Hematopoietic multipotent progenitor cell treated with erythropoietin and hydrocortisone succinate and interleukin-3 and kit ligand, for 8 days (in vitro differentiated cells): ENCODE measurements at places on chromosomes 12 and 14.

- DNase-seq = no peak
Observed at GRCh38 chr12:106108185-106108835, 30.4 kb downstream of the NUAK1 start.

DNA sequence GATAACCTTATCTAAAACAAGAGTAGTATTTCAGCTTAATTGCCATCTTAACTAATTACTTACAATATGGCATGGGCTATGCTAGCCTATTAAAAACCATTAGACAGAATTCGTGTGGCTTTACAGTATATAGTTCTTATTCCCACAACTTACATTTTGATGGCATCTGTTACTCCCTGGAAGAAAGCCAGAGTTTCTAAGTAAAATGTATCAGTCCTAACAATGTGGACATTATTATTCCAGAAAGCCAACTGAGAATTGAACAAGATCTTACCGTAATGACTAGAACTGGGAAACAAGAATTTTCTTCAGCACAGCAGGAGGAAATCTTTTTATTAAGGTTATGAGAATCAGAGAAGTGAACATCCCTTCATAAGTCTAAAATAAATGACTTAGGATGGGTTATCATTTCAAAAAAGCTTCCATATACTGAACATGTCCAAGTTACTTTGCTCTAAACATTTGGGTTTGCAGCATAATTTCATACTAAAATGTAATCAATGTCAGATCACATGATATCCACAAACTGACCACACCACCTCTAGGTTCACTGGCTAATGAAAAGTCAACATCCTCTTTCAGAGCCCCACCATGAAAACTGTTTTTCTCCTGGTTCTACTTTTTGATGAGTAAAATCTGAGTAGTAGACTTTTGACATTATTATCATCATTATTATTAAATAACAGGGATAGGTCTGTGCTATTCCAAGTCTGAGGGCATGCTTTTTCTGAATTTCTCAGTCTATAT is 179.7 kb downstream of the SSPN start:
- no peak for DNase-seq

DNA sequence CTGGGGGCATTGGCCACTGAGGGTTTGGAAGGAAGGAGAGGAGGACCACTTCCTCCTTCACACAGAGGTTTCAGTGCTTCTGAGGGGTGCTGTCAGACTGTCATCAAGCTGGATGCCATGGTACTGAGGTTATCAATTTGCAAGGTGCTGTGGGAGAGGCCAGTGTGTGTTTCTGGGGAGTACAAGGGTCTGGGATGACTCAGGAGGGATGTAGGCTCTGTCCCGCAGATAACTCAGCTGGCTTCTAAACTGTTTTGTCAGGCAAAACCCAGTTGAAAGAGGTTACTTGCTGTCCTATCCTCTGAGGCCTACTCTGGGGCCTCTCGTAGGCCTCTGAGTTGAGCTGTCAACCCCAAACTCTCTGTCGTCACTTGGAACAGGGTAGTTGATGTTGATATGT is 22.8 kb downstream of the ADCK1 start:
- DNase-seq = peak; percentile 79

GRCh38 chr14:98182393-98183055 is 1089.5 kb downstream of the BCL11B start:
- no peak for DNase-seq

DNA sequence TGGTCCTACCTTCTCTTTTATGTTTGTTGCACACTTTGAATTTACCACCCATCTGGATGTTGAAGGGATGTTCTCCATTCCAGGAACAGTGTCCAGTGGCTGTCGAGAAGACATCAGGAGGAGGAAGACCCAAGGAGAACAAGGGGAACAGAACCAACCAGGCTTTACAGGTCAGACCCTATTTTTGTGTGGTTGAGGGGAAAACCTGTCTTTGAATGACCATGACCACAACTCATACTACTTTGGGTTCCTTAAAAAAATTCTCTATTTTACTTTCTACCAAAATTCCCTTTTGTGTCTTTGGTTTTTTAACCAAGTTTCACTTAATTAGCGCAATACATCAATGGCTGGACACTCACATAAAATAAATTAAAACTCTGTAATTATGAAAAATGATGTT is 78.7 kb downstream of the PLXNC1 start:
- DNase-seq = no peak

- DNase-seq = no peak
Observed at GRCh38 chr12:99745121-99745520, 97.6 kb downstream of the GARIN6 start.

- DNase-seq = no peak
Observed at GRCh38 chr14:91140672-91141071, 26.8 kb downstream of the DGLUCY start.

DNA sequence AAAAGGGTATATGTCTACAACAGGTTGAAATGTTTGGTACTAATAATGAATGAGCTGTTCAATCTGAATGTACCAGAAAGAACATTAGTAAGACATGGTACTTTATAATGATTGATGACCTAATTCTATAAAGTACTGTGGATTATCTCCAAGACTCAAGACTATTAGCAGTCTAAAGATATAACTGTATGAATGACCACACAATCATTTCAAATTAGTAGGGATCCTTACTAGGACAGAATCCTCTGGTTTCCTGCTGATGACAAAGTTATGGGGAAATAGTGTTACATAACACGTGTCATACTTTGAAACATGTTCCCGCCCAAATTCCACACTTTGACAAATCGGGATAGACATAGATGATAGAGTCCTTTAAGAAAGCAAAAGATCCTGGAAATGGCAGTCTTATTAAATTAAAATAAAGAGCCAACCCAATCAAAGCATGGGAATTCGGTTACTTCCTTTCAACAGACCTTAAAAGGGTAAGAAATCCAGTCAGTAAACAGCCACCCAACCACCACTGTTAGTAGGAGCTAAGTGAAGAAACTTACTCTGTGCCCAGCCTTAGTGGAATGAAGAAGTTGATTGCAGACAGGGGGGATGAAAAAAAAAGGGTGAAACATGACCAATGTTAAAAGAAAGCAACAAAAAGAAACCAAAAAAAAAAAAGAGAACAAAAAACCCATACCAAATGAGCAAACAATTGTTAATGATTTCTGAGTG is 2.8 kb downstream of the VPS29 start:
- no peak for DNase-seq

DNA sequence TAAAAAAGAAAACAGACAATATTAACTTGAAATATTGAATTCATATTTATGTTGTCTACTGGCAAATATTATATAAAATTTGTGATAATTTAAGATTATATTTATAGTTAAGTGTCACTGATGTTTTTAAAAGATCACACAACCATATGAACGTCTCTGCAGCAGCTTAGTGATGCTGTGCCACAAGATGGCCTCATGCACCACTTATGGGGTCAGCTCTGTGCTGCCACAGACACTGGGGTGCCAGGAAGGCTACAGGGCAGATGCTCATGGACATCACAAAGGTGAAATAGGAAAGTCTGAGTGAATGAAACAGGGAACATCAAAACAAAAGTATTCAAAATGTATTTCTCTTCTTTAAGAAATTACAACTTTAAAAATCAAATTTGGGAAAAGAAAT is 13.1 kb downstream of the ATXN3 start:
- DNase-seq = peak; percentile 11

GRCh38 chr12:121793838-121794533 is 498 bp upstream of the RHOF start:
- peak; percentile 95 for DNase-seq

DNA sequence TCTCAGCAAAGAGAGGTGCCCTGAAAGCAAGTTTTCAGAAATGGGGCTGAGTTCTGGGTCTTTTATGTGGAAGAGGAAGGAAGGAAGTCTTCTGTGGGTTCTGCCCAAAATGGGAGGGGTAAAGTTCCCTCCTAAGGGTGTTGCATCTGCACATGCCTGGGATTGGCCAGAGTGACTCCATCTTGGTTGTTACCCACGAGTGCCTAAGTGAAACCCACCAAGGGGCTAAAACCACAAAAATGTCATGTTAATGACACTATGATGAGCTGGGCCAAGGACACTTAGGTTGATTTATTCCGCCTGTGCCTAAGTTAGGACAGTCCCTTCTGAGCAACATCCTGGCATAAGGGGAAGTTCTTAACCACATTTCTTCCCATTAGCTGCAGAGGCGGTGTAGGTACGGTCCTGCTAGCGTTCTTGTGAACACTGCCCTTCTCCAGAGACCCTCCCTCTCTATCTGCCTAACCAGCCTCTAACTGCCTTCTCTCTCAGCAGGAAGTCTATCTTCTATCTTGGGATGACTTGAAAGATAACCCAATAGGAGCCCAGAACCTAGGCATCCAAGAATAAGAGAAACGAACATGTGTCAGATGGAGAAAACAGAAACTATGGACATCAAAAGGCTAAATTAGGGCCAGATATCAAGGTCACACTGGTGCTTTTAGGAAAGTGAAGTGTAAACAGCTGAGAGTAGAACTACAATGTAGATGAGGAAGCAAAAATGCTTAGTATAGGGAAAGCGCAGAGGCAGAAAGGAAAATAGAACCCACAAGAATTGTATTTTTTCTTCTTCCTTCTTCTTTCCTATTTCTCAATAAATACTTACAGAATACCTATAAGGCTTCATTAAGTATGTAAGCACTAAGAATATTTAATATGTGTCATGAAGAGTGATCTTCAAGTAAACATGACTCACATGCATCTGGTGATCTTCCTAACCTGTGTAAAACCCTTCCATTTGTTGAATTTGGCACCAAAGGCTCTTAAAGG is 104.2 kb upstream of the AMN1 start:
- peak; percentile 57 for DNase-seq

- no peak for DNase-seq
Observed at GRCh38 chr14:39025250-39025809, 77.7 kb downstream of the SEC23A start.

- DNase-seq = no peak
Observed at GRCh38 chr12:65533177-65533883, 254.8 kb downstream of the MSRB3 start.

- peak; percentile 26 for DNase-seq
Observed at GRCh38 chr14:71399057-71399487, 491.8 kb downstream of the PCNX1 start.

DNA sequence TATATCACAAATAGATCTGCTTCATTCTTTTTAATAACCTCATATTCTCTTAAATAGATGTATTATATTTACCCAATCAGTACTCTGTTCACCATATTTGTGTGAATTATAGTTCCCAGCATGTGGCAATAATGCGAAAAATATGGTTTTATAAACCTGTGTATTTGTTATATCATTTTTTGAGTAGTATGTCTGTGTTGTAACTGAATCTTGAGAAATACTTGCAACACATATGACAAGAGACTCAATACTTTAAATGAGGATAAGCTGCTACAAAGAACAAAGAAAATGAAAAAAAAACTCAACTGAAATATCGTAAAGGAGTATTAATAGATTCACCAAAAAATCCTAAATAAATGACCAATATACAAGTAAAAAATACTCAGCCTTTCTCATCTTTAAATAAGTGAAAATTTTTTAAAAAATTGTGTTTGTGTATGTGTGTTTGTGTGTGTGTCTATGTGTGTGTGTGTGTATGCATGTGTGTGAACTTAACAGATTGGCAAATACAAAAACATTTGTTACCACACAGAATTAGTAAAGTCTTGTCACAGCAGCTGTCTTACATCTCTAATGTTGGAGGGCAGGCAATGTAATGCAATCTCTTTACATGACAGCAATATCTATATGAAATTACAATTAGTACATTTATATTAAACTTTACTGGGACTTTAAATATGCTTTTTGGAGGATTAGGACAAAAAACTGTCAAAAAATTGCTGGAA is 441.9 kb upstream of the MGAT4C start:
- DNase-seq = no peak

DNA sequence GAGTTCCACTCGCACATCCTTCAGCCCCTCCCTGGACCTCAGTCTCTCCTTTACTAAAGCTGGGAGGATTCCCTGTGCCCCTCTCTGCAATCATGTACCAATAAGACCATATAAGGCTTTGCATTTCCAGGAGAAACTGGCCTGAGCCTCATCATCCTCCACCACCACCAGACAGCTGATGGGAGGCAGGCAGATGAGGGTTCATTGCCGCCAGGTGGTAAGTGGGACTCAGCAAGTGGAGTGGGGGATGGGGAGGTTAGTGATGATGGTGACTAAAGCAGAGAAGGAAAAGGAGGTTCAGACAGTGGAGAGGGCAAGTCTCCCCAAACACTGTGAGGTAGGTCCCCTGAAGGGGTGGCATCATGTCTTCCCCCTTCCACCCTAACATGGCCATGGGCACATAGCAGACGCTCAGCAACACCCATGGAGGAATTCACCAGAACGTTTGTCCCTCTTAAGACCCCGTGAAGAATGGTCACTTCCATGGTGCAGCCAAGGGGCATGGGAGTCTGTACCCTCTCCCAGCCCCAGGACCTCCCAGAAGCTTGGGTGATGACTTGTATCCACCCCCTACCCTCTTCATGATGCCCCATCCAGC is 4.5 kb upstream of the TNFRSF1A start:
- no peak for DNase-seq

DNA sequence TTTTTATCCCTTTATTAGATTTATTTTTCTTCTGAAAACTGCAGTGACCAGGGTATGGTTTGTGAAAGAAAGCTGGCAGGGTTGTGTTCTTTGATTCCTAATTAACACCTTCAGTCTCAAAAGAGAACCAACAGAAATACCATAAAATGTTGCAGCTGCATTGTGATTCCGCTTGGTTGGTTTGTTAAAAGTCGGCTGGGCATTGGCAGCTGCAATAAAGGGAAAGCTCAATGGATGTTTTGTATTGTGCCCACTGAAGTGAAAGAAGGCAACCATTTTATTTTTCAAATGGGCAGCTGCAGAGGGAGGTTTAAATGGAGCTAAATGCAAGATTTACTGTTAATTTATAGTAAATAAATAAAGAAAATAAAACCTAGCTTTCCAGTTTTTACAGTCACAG is 16.7 kb downstream of the LGR5 start:
- no peak for DNase-seq

- no peak for DNase-seq
Observed at GRCh38 chr14:60003991-60004390, 84.0 kb downstream of the LRRC9 start.

DNA sequence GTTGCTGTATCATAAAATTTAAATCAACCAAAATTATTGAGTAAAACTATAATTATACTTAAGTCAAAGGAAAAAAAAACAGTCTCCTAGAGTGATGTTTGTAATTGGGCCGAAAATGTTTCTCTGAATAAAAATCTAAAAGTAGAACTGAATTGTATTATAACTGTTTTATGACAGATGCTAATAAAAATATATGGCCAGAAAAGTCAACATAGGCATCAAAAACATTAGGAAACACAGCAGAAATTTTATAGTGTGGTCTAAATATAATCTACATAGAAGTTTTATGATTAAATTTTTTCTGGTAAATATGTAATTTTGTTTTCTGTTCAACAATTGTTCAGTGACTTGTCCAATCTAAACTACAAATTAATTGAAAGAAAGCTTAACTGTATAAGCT is 277.8 kb downstream of the ALX1 start:
- no peak for DNase-seq
